Tracheal epithelial cell (primary cell): ENCODE measurements at places on chromosomes 16 and 17. TPM values are rescaled to one million over a fixed set of nuclear protein-coding genes. Genes with fewer than 3 reads are reported as not detected.

The MEIOB gene
- total RNA-seq = 0.24 TPM in 1 of 2 replicates, not detected in the other

The FAM171A2 gene
- 1.5 and 3.6 TPM in 2 replicates for total RNA-seq

The HBQ1 gene
- total RNA-seq = 0.48 TPM in 1 of 2 replicates, not detected in the other

The C1QL1 gene
- not detected in 2 replicates for total RNA-seq

The TBC1D3H gene
- total RNA-seq = not detected in 2 replicates

The EPOP gene
- total RNA-seq = 3.8 and 6.0 TPM in 2 replicates

The HYDIN gene
- total RNA-seq = 0.43 and 1.4 TPM in 2 replicates

The LPO gene
- total RNA-seq = 0.21 TPM in 1 of 2 replicates, not detected in the other

The ITGA2B gene
- total RNA-seq = not detected in 2 replicates

The OR4D2 gene
- under 0.01 TPM in 1 of 2 replicates, not detected in the other for total RNA-seq
